ENCODE measurements at places on chromosomes 7 and 10.

- DNase-seq, result no peak
Measured at GRCh38 chr7:132965951-132966350, 115.9 kb downstream of the CHCHD3 start.

- DNase-seq, result no peak
Measured at GRCh38 chr7:107939573-107940489, 48.8 kb downstream of the DLD start.

- DNase-seq, result no peak
Measured at GRCh38 chr10:13924040-13924725, 337.4 kb downstream of the PRPF18 start.

- no peak for DNase-seq
Measured at GRCh38 chr7:148598351-148598750, 7.8 kb downstream of the C7orf33 start.

GRCh38 chr7:17855202-17855601, 85.1 kb downstream of the SNX13 start:
- DNase-seq, result no peak

GRCh38 chr10:50336140-50336539, 84.8 kb upstream of the ASAH2 start:
- no peak for DNase-seq

GRCh38 chr7:90337106-90337505, 9.4 kb upstream of the GTPBP10 start:
- DNase-seq, result no peak

Measured in right lung (tissue), 10 donors.